Stimulated activated CD4-positive, alpha-beta T cell treated with anti-CD3 and anti-CD28 coated beads, Interleukin-12 subunit alpha, Interleukin-12 subunit beta, amount 100 ng/mL, for 48 hours (primary cell): ENCODE measurements at places on chromosomes 3 and 15.

GRCh38 chr3:106299300-106300098, 430.7 kb upstream of the CBLB start:
- peak; percentile 7 for DNase-seq

DNA sequence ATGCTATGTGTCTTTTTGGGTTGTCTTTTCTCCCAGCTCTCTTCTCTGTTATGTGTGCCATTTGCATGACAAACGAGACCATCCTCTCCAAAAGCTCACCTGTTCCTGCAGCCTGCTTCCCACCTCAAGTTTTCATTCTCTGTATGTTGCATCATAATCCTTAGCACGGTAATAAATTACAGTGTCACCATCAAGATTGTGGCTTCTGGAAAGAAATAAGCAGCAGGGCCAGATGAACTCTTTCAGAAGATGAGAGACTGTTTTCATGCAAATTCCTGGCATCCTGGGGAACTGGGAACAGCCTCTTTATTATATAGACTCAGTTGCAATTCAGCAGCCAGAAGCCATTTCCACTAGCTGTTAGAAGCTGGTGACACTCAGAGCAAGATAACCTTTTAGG, 436.7 kb downstream of the EPHB1 start:
- DNase-seq: no peak

GRCh38 chr3:81624756-81625155, 136.7 kb downstream of the GBE1 start:
- DNase-seq: no peak

DNA sequence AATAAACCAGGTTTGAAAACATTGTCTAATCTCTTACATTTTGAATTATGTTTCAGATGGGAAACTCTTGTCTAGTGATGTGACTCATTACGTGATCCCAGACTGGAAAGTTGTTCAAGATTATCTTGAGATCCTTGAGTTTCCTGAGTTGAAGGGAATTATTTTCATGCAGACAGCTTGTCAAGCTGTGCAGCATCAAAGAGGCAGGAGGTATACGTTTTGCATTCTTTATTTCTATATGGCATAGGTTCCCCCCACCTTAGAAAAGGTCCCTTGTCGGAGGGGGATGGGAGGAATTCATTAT, 1.5 kb downstream of the DIS3L start:
- no peak for DNase-seq

GRCh38 chr3:56880720-56881575, 79.2 kb upstream of the ARHGEF3 start:
- DNase-seq: no peak

DNA sequence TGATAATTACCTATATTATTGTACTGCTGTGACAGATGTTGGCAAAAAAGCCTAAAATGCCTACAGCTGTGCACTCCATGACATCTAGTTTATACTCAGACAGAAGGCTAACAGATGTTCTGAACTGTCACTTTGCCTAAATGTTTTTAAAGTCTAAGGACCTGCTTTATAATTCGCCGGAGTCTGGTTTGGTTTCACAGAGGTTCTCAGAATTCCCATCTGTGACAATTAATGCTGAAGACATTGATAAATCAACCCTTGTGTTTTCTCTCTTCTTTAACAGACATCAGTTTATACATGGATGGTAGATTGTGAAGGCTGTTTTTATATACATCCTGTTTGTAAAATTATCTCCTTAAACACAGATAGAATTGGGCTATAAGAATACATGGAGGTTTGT, 19.8 kb upstream of the SOX2 start:
- no peak for DNase-seq
